Naive B cell (primary cell): ENCODE measurements at places on chromosomes 16 and 17.

DNA sequence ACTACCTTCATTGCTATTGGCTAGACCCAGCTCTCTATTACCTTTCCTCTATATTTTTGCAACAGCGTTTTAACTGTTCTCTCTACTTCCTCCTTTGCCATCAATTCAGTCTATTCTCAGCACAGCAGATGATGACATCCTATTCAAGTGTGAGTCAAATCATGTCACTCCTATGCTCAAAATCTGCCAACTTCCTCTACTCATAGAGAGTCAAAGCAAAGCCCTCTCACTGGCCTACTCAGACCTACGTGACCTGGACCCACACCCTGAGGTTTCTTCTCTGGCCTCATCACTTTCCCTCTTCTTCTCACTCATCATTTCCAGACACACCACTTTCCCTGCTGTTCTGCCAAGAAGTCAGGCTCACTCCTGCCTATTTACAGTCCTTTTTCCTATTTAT, 289.0 kb upstream of the AXIN2 start:
- no peak for DNase-seq
- no peaks in the 10 kb centered on the region for H3K4me1 ChIP-seq
- no peaks in the 10 kb centered on the region for H3K36me3 ChIP-seq
- H3K4me3 ChIP-seq = no peak overlapping the region
- H3K27ac ChIP-seq = no peak overlapping the region

DNA sequence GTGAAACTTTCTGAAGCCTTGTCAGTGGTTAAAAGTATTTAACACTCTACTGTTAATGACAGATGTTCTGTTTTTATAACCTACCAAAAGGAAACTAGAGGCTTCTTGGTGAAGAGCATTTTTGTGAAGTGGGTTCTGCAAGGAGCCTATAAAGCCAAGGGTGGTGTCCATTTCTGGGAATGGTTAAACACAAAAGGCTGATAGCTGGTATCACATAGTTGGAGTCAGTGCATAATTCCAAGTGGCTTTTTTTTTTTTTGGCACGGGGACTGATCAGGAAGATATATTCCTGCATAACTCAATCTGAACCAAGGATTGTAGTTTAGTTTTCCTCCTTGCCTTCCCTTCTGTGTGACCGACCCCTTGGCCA, 27.6 kb upstream of the KPNB1 start:
- no peak overlapping the region for H3K4me3 ChIP-seq
- DNase-seq = no peak
- peaks cover 37% of the 10 kb centered on the region for H3K4me1 ChIP-seq
- peaks cover 7% of the 10 kb centered on the region for H3K36me3 ChIP-seq
- H3K27ac ChIP-seq = no peak overlapping the region
- H3K27me3 ChIP-seq = no peaks in the 10 kb centered on the region

GRCh38 chr17:54968988-54969332, 395 bp downstream of the STXBP4 start:
- no peaks in the 10 kb centered on the region for H3K27me3 ChIP-seq
- H3K27ac ChIP-seq = no peak overlapping the region
- DNase-seq = no peak
- no peaks in the 10 kb centered on the region for H3K4me1 ChIP-seq
- no peaks in the 10 kb centered on the region for H3K36me3 ChIP-seq

DNA sequence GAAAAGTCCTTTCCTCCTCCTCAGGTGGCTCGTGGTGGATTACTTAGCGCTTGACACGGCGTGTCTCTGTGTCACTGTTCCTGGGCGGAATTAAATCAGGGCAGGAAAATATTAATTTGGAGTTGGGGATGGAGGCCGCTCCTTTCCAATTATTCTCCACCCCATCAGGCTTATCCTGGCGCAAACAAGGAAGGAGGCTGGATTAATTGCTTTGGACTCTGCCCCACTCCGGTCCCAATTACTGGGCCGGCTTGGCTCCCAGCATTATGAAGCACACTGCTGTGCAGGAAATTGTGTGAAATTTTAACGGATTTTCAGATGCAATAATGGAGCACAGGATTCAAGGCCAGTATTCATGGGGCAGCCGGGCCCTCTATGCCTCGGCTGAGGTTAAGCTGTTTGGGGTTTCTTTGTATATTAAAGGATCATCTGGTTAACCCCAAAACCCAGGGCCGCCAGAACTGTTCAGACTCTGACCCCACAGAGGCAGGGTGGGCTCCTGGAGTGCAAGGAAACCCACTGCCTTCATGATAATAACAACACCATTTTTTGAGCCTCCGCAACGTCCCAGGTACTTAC, 87.8 kb downstream of the MRM1 start:
- no peak overlapping the region for H3K27ac ChIP-seq
- peaks cover 43% of the 10 kb centered on the region for H3K27me3 ChIP-seq
- H3K36me3 ChIP-seq = no peaks in the 10 kb centered on the region
- no peak for DNase-seq
- H3K4me3 ChIP-seq = no peak overlapping the region

GRCh38 chr17:1226308-1226707, 43.9 kb upstream of the BHLHA9 start:
- H3K27ac ChIP-seq = no peak overlapping the region
- DNase-seq = no peak
- no peak overlapping the region for H3K4me3 ChIP-seq

DNA sequence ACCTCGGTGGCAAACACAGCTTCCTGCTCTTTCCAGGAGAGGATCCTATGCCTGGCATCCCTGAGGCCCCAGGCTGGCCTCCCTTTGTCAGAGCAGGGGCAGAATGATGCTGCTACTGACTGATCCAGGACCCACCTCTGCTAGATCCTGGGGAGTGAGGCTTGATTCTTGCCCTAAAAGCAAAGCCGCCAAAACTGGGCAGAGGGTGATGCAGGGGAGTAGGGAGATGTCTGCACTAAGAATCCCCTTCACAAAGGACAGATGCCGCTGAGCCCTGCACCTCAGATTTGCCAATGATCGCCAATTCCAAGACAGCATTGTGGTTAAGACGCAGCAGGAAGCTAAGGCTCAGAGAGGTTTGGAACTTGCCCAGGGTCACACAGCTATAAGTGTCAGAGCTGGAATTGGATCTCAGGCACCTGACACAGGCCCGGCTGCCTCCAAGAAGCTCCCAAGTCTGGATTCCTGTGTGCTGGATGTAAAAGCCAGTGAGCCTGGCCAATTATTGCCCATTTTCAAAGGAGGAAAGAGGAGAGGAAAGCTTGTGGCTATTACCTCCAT, 60.7 kb upstream of the TNRC6C start:
- no peak overlapping the region for H3K4me3 ChIP-seq
- H3K4me1 ChIP-seq = peaks cover 34% of the 10 kb centered on the region
- no peaks in the 10 kb centered on the region for H3K36me3 ChIP-seq
- DNase-seq = no peak

DNA sequence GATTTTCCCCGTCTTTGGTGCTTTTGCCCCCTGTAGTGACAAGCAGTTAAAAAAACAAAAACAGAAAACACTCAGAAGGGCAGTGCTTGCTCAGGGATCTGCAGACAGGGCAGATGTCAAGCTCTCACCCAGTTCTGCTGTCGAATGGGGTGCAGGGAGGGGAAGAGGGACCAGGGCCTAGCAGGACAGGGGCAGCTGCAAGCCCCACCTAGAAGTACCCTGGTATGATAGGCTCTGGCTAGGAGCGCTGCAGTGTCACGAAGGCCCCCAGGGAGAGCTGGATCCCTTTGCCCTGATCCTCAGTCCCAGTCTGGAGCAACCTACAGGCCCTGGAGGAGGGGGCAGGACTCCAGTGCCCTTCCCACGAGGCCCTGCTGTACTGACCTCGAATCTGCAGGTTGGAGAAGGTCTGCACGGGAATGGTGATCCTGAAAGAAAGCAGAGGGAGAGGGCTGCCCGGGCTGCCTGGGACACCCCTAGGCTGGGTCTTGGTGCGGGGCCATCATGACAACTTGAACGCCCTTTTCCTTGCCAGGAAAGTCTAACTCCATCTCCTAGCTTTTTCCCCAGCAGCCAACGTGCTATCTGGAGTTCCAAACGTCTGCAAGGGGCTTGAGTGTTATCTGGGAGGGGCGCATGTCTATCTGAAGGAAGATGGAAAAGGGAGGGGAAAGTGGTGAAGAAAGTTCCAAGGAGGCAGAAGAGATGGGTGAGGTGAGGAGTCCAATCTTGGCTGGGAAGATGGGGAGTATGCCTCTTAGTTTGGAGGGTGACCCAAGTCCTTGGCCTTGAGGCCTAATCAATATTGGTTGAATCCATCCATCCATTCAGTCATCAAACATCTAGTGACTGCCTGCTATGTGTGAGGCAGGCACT, 4.8 kb downstream of the GFAP start:
- no peaks in the 10 kb centered on the region for H3K36me3 ChIP-seq
- peaks cover 14% of the 10 kb centered on the region for H3K4me1 ChIP-seq
- H3K4me3 ChIP-seq = peak overlapping the region; percentile 37

GRCh38 chr17:5097101-5097834, 14.4 kb downstream of the ZNF232 start:
- H3K36me3 ChIP-seq = peaks cover 28% of the 10 kb centered on the region
- H3K27ac ChIP-seq = peak overlapping the region; percentile 90
- peak; percentile 70 for DNase-seq
- H3K27me3 ChIP-seq = no peaks in the 10 kb centered on the region
- peaks cover 20% of the 10 kb centered on the region for H3K4me1 ChIP-seq
- peak overlapping the region; percentile 97 for H3K4me3 ChIP-seq

DNA sequence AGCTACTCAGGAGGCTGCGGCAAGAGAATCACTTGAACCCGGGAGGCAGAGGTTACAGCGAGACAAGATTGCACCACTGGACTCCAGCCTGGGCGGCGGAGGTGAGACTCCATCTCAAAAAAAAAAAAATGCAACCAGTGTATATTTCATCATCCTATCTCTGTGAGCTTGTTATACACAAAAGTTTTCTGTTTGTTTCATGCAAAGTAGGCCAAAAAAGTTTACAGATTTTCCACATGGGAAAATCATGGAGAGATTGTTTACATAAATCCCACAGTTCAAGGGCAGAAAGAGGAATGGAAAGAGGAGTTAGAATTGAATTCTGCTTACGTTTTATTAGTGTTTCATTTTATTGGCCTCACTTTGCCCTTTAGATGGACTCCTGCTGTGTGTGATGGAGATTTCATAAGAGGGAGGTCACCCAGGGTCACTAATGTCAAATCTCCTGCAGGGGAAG, 24.7 kb downstream of the NARF start:
- H3K4me1 ChIP-seq = peaks cover 6% of the 10 kb centered on the region
- H3K27me3 ChIP-seq = no peaks in the 10 kb centered on the region
- peaks cover 1% of the 10 kb centered on the region for H3K36me3 ChIP-seq
